Left colon (tissue), 2 donors: ENCODE measurements at places on chromosomes 12 and 14. TPM values are rescaled to one million over a fixed set of nuclear protein-coding genes. Genes with fewer than 3 reads are reported as not detected.
A peak's percentile ranks its signal among the peaks of the same experiment; 100 is the strongest.

- no peak for DNase-seq
These were observed 54.0 kb downstream of the CLIP1 start for GRCh38 chr12:122368361-122369073.

GRCh38 chr12:53207042-53207441, at the start of gene ITGB7:
Gene ITGB7, minus strand, starts transcription at chr12:53207251. Its CDS starts 6,808 bp downstream, at chr12:53200443.
- DNase-seq, result peak; percentile 74

- no peak for DNase-seq
These were observed 1.1 kb downstream of the CLEC14A start for GRCh38 chr14:38254571-38255407.

DNA sequence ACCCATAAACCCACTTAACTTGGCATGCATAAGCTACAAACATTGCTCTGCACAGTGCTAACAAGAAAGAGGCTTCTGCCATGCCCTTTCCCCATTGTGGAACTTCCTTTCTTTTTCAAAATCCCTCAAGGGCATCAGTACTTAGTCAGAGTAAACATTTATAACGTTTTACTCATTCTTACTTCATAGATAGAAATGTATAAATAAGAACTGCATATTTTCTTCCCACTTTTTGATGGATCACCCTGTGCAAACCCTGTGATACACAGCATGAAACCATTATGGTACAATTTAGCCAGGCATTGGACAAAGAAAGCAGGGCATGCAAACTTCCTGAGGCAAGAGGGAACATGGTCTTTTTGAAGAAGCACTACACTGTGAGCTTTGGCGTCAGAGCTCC, 113.8 kb upstream of the FOXG1 start:
- no peak for DNase-seq

The CLEC4C gene
- not detected for total RNA-seq
